Transverse colon (tissue), 4 donors: ENCODE measurements at places on chromosomes 1 and 21. TPM values are rescaled to one million over a fixed set of nuclear protein-coding genes. Genes with fewer than 3 reads are reported as not detected.

Gene GPATCH4
- 12.4 TPM for total RNA-seq

Gene C1orf116
- total RNA-seq: 41.2 TPM

Gene ARHGEF16
- total RNA-seq: 128 TPM

Gene FTCD
- not detected for total RNA-seq

Gene IFI16
- 36.5 TPM for total RNA-seq

Gene PTPN7
- total RNA-seq: 32.5 TPM

Gene SLC35F3
- total RNA-seq: not detected

Gene GCSAML
- total RNA-seq: 0.14 TPM

Gene TMEM52
- 9.5 TPM for total RNA-seq

Gene LCE2C
- total RNA-seq: not detected

Gene TMOD4
- total RNA-seq: not detected

Gene FCRLA
- total RNA-seq: not detected

Gene BCL10
- total RNA-seq: 34.2 TPM

Gene FRRS1
- total RNA-seq: 6.2 TPM

Gene KCNE2
- not detected for total RNA-seq

Gene REN
- total RNA-seq: not detected

Gene LYPD8
- total RNA-seq: 585 TPM

Gene OR2L5
- total RNA-seq: not detected

Gene NCAM2
- total RNA-seq: not detected

Gene CLCA2
- not detected for total RNA-seq

Gene OR6N1
- not detected for total RNA-seq

Gene CHI3L1
- total RNA-seq: not detected

Gene C1orf115
- total RNA-seq: 43.2 TPM

Gene LCE3E
- total RNA-seq: not detected

Gene CHD5
- total RNA-seq: 1.5 TPM

Gene CACNA1S
- not detected for total RNA-seq

Gene NUP210L
- not detected for total RNA-seq

Gene EXOSC10
- 53.7 TPM for total RNA-seq

Gene AADACL3
- not detected for total RNA-seq

Gene C1orf87
- total RNA-seq: not detected

Gene LRRC7
- total RNA-seq: 0.32 TPM

Gene ATAD3C
- 1.00 TPM for total RNA-seq

Gene GPR52
- 16.2 TPM for total RNA-seq

Gene SLAMF7
- 2.7 TPM for total RNA-seq

Gene LORICRIN
- total RNA-seq: not detected

Gene CTSE
- total RNA-seq: 2.6 TPM

Gene CFAP74
- not detected for total RNA-seq

Gene PSEN2
- total RNA-seq: 29.3 TPM

Gene NOTCH2NLA
- total RNA-seq: 18.3 TPM

Gene DMRTA2
- not detected for total RNA-seq

Gene TMCO4
- total RNA-seq: 23.9 TPM
